Sciatic nerve (tissue), 2 donors: ENCODE measurements at places on chromosomes 13 and 19. TPM values are rescaled to one million over a fixed set of nuclear protein-coding genes. Genes with fewer than 3 reads are reported as not detected.

- DNase-seq, result no peak
These were observed 40.3 kb upstream of the UFM1 start for GRCh38 chr13:38309397-38309796.

DNA sequence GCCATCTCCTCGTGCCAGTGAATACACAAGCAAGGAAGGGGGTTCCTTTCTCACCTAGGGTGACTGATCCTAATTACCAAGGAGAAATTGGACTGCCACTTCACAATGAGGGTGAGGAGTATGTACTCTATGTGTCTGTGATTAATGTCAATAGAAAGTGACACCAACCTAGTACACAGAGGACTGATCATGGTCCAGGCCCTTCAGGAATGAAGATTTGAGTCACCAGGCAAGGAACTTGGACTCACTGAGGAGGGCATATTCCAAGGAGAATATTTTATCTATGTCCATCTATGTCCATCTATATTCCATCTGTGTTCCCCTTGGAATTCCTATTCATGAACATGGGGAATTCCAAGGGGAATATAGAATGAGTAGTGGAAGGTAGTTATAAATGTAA is 9.2 kb upstream of the ALOX5AP start:
- DNase-seq, result no peak

GRCh38 chr19:31448221-31448657 is 99.0 kb upstream of the TSHZ3 start:
- DNase-seq, result no peak

GRCh38 chr19:43380008-43380407 is 26.5 kb downstream of the CD177 start:
- DNase-seq, result peak; percentile 60

GRCh38 chr13:106555631-106556328 is 12.2 kb downstream of the ARGLU1 start:
- no peak for DNase-seq

DNA sequence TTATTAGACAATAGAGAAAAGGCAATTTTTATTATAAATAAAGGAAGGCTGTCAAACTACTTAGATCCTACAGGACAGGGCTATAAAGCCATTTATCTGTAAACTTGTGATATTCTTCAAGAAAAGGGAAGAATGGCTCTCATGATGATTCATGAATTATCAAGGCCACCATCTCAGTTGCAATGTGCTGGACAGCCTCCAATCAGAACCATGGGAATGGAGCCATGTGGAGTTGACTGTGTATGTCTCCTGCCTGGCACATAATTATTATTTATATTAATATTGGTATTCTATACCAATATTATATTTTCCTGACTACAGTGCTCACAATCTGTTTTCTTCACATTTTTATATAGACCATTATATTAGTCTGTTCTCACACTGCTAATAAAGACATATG is 560.5 kb upstream of the MIR17HG start:
- no peak for DNase-seq

DNA sequence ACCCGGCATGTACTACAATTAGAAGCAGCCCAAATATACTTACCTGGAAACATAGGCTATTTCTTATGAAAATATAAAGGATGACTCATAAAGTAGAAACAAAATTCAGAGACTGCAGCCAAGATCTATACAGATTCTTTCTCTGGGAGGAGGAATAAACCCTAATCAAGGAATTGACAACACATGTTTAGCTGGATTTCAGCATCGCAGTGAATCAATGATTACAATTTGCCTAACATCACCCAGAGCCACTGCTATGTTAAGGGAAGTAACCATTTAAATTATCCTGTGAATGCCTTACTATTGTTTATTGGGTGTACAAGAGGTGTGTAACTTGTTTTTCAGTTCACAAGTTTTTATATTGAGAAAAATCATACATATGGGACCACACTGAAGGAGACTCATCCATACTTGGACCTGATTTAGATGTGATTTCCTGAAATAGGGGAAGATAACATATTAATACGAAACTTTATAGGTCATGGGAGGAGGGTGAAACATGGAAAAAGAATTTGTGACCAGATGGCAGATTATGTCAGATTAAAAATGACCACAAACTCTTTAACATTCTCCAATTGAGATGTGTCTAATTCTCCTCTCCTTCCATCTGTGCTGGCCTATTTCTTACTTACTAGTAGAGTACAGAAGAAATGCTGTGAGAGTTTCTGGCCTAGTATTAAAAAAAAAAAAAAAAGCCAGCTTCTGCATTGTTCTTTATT is 1168.4 kb downstream of the SLITRK1 start:
- DNase-seq, result no peak

DNA sequence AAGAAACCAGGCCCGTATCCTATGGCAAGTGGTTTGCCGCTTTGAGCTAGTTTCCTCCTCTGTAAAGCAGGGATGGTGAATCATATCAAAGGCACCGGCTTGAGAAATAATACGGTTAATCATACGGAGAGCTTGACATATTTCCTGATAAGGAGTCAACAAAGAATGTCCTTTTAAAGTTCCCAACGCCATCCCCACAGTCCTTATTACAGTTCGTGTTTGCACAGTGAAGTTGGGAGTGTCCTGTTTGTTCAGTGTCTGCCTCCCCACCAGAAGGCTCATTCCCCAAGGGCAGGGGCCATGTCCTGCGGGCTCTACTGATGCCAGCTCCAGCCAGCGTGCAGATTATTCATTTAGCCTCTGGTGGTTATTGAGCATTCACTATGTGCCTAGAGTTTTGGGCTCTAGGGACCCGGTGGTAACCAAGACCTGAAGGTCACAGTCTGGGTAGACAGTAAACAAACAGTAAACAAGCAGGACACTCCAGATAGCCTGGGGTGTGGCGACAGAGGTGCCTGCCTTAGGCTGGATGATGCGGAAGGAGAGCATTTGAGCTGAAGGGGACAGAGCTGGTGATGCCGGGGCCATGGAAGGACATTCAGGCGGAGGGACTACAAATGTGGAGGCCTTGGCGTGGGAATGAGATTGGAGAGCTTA is 6.3 kb downstream of the GRAMD1A start:
- DNase-seq, result no peak

DNA sequence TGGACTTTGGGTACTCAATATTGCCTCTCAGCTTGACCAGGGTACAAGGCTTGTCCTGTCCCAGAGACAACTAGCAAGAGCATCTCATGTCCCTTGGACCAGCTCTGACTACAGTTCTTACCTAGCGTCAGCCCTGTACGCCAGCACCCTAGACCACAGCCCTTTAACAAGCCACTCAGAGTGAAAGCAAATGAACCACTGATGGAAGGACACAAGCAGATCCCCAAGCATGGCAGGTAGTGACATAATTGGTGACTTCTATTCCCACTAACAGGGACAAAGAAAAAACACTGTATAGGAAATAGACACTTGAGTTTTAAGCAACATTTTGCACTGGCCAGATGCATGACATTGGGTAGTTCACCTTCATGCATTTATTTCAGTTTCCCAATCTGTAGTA is 8.8 kb upstream of the LRCH1 start:
- no peak for DNase-seq

- DNase-seq, result peak; percentile 81
These were observed 48.9 kb downstream of the KLF2 start for GRCh38 chr19:16373532-16373931.

DNA sequence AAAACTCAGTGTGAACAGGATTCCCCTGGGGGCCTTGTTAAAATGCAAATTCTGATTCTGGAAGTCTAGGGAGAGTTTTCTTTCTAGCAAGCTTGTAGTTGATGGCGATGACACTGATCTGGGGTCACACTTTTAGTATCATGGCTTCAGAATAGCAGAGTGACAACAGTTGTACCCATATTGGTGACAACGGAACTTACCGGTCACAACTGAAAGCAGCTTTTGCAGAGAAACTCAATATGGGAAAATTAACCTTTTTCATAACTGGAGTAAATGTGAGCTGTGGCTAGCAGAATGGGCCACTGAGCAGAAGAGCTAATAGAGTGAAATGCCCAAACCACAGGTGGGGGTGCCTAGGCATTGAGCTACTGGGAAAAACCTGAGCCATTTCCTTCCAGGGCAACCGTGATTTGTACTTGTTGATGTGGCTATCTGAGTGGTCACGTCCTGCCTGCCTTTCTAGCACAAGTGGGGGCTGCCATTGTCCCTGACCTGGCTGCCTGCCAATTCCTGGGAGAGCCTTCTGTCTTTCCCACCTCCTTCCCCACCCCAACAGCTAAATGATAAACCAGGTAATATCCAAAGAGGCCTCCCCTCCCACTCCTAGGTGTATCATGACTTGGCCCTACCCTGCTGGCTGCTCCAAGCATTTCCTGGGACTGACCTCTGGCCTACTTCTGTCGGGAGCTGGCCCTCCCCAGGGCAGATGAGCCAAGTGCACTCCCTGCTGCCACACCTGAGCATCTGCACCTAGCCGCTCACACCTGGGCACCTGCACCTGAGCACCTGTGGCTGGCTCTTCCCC is 1.7 kb upstream of the SLC10A2 start:
- DNase-seq, result no peak

The ZNF541 gene
- total RNA-seq, result 0.71 TPM

The SLC1A6 gene
- not detected for total RNA-seq
